ENCODE measurements at places on chromosomes 12 and 14.

- no peak overlapping the region for H3K4me3 ChIP-seq
- peaks cover 5% of the 10 kb centered on the region for H3K27me3 ChIP-seq
- no peaks in the 10 kb centered on the region for H3K36me3 ChIP-seq
- DNase-seq, result no peak
- H3K27ac ChIP-seq, result no peak overlapping the region
These were observed 5.5 kb downstream of the CNTN1 start for GRCh38 chr12:40697566-40698259.

DNA sequence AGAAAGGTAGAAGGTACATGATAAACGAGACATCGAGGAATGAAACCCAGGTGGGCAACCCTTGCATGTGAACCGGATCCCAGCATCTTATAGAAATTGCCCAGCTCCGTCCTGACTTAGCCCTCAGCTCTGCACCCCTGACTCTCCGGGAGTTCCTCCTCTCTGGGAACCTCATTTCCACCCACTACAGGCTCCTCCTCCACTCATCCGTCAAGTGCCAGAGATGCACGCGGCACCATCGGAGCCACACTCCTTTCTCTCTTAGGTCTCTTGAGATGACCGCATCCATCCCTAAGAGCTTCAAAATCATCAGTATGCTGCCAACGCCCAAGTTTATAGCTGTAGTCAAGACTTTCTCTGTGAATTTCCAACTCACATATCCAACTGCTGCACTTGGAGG is 84.7 kb downstream of the TTC7B start:
- H3K27ac ChIP-seq, result no peak overlapping the region
- peaks cover 13% of the 10 kb centered on the region for H3K36me3 ChIP-seq
- peaks cover 12% of the 10 kb centered on the region for H3K4me1 ChIP-seq
- H3K27me3 ChIP-seq, result no peaks in the 10 kb centered on the region
- no peak for DNase-seq

- no peak overlapping the region for H3K27ac ChIP-seq
- H3K27me3 ChIP-seq, result no peaks in the 10 kb centered on the region
These were observed 24.8 kb downstream of the IL26 start for GRCh38 chr12:68200854-68201253.

DNA sequence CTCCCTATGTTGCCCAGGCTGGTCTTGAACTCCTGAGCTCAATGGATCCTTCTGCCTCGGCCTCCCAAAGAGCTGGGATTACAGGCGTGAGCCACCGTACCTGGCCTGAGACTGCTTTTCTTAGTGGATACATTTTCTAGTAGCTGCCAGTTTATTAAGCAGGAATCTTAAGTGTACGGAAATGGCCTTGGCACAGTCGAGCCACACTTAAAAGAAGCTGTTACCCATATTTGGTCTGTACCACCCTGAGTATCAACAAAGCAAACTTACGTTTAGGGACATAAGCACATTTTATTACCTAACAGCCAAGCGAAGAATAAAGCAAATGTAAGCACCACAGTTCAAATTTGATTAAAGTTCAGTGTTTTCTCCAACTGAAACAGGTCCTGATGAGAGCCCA is 50.7 kb upstream of the NR2C1 start:
- DNase-seq, result no peak
- H3K4me3 ChIP-seq, result no peak overlapping the region
- no peaks in the 10 kb centered on the region for H3K27me3 ChIP-seq
- no peak overlapping the region for H3K27ac ChIP-seq
- H3K4me1 ChIP-seq, result no peaks in the 10 kb centered on the region
- no peaks in the 10 kb centered on the region for H3K36me3 ChIP-seq

DNA sequence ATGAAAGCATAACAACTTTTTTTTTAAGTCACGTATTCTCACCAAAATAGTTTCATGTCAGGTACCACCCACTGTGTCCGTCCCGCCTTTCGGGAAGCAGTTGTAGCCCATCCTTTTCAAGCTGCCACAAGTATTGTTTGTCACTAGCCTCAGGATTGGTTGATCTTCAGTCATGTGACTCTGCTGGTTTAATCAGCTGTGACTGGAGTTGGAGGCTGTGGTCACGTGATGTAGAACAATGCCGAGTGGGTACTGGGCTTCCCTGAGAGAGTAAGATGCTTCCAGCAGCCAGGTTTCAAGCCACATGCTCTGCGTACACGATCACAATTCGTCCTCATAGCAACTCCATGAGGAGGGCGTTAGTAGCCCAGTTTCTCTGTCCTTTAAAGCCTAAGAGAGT is 83.0 kb upstream of the WSCD2 start:
- peaks cover 1% of the 10 kb centered on the region for H3K27me3 ChIP-seq
- H3K36me3 ChIP-seq, result no peaks in the 10 kb centered on the region
- DNase-seq, result no peak
- peak overlapping the region; percentile 28 for H3K4me3 ChIP-seq
- H3K4me1 ChIP-seq, result no peaks in the 10 kb centered on the region

DNA sequence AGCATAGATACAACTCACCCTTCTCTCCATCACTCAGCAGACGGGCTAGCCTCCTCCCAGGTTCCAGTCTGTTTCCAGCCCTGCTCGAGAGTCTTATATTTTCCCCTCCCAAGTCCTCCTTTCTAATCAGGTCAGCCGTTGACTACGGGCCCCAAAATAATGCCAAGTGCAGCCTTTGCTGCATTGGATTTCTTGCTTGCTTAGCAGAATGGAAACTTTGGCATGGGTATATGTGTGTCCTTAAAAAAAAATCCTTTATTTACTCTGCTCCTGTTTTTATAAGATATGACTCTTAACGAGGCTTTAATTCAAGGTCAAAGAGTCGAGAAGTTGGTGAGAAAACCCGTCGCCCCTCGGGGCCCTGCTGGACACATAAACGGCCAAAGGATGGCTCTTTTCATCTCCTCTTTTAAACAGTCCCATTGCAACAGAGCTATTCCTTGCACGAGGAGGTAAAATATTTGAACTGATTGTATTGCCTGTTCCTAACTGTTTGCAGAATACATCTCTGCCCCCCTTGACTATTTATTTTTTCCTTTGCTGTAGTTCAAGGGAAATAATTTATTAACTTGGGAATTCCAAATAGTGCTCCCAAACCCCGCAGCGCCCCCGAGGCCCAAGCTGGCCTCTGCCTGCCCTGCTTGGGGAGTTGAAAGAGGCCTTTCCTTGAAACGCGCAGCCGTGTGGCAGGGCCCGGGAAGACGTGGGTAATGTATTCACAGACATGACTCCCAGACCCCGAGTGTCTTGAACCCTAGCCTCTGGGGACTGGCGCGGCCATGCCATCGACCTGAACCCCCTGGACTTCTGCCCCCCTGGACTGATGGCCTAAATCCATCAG is 156.5 kb upstream of the MYL2 start:
- H3K27me3 ChIP-seq, result no peaks in the 10 kb centered on the region
- no peaks in the 10 kb centered on the region for H3K4me1 ChIP-seq
- H3K36me3 ChIP-seq, result no peaks in the 10 kb centered on the region
- H3K4me3 ChIP-seq, result no peak overlapping the region
- no peak for DNase-seq
- no peak overlapping the region for H3K27ac ChIP-seq

DNA sequence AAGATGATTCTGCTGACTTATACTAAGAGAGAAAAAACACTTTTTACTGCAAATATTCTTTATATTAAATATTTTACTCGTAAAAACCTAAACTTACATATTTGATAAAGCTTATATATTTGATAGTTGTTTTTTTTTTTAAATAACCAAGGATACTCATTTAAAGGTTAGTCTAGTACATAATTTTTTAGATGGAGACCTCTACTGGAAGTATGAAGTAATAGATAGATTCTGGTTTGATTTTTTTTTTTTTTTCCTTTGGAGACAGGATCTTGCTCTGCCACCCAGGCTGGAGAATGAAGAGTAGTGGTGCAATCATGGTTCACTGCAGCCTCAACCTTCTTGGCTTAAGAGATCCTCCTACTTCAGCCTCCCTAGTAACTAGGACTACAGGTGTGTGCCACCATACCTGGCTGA is 16.4 kb downstream of the ARID2 start:
- no peak overlapping the region for H3K4me3 ChIP-seq
- no peaks in the 10 kb centered on the region for H3K36me3 ChIP-seq
- DNase-seq, result no peak
- H3K27ac ChIP-seq, result no peak overlapping the region
- no peaks in the 10 kb centered on the region for H3K4me1 ChIP-seq
- H3K27me3 ChIP-seq, result no peaks in the 10 kb centered on the region

DNA sequence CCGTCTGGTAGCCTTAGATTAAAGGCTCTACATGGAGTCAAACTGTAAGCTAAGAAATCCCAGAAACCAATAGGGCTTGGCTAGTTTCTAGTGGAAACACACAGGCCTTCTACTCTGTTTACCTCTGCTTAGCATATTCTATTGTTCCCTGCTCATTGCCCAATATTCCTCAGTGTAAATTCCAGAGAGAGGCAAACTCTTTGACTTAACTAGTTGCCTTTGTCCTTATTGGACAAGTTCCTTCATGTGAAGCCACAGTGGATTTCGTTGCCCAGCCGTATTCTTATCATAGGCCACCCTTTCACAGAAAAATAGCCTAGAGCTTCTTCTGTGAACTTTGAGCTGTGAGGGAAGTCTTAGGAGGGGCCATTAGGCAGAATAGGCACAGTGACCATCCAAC is 186.1 kb downstream of the PLCZ1 start:
- DNase-seq, result no peak
- H3K4me3 ChIP-seq, result no peak overlapping the region
- no peaks in the 10 kb centered on the region for H3K36me3 ChIP-seq
- H3K27me3 ChIP-seq, result no peaks in the 10 kb centered on the region
- no peak overlapping the region for H3K27ac ChIP-seq

DNA sequence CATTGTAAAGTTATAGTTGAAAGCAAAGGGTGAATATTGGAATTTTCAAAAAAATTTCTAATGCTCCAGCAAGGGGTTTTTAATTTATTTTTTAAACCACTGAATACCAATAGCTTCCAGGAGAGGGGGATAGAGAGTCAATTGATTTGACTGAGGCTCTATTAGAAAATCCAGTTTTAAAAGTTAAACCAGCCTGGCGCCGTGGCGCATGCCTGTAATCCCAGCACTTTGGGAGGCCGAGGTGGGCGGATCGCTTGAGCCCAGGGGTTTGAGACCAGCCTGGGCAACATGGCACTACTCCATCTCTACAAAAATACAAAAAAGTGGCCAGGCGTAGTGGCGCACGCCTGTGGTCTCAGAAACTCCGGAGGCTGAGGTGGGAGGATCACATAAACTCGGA is 150.1 kb downstream of the SLC38A4 start:
- H3K4me3 ChIP-seq, result no peak overlapping the region
- DNase-seq, result no peak
- H3K4me1 ChIP-seq, result peaks cover 26% of the 10 kb centered on the region

GRCh38 chr12:69129564-69129963 is 109.8 kb upstream of the CPSF6 start:
- H3K4me1 ChIP-seq, result no peaks in the 10 kb centered on the region
- H3K36me3 ChIP-seq, result no peaks in the 10 kb centered on the region
- no peak for DNase-seq
- H3K27ac ChIP-seq, result no peak overlapping the region
- no peak overlapping the region for H3K4me3 ChIP-seq
- no peaks in the 10 kb centered on the region for H3K27me3 ChIP-seq

- peaks cover 12% of the 10 kb centered on the region for H3K4me1 ChIP-seq
- no peak for DNase-seq
- no peak overlapping the region for H3K27ac ChIP-seq
- H3K4me3 ChIP-seq, result no peak overlapping the region
- H3K27me3 ChIP-seq, result no peaks in the 10 kb centered on the region
These were observed 62.0 kb downstream of the CAND1 start for GRCh38 chr12:67331123-67331522.

GRCh38 chr12:48717252-48717695 is 767 bp upstream of the CCNT1 start:
- H3K4me1 ChIP-seq, result peaks cover 26% of the 10 kb centered on the region
- H3K27ac ChIP-seq, result peak overlapping the region; percentile 93
- DNase-seq, result no peak
- no peaks in the 10 kb centered on the region for H3K27me3 ChIP-seq

- no peak for DNase-seq
- H3K27me3 ChIP-seq, result no peaks in the 10 kb centered on the region
- peaks cover 5% of the 10 kb centered on the region for H3K4me1 ChIP-seq
- no peaks in the 10 kb centered on the region for H3K36me3 ChIP-seq
- no peak overlapping the region for H3K27ac ChIP-seq
These were observed 23.6 kb upstream of the BLTP3B start for GRCh38 chr12:100166232-100166631.

GRCh38 chr14:76762411-76763095 is 1.3 kb downstream of the VASH1 start:
- H3K4me3 ChIP-seq, result peak overlapping the region; percentile 75
- H3K27me3 ChIP-seq, result no peaks in the 10 kb centered on the region
- no peak overlapping the region for H3K27ac ChIP-seq
- no peak for DNase-seq
- H3K36me3 ChIP-seq, result no peaks in the 10 kb centered on the region
- no peaks in the 10 kb centered on the region for H3K4me1 ChIP-seq

- H3K36me3 ChIP-seq, result no peaks in the 10 kb centered on the region
- no peak overlapping the region for H3K27ac ChIP-seq
- no peak overlapping the region for H3K4me3 ChIP-seq
- H3K27me3 ChIP-seq, result no peaks in the 10 kb centered on the region
These were observed 948.9 kb upstream of the FLRT2 start for GRCh38 chr14:84581041-84581440.

GRCh38 chr14:92486881-92487280 is 26.7 kb upstream of the RIN3 start:
- H3K4me1 ChIP-seq, result no peaks in the 10 kb centered on the region
- peaks cover 2% of the 10 kb centered on the region for H3K27me3 ChIP-seq
- DNase-seq, result no peak
- no peak overlapping the region for H3K27ac ChIP-seq

GRCh38 chr12:44286821-44287505 is 451.1 kb downstream of the TMEM117 start:
- no peak overlapping the region for H3K27ac ChIP-seq
- no peaks in the 10 kb centered on the region for H3K4me1 ChIP-seq
- DNase-seq, result no peak
- no peaks in the 10 kb centered on the region for H3K27me3 ChIP-seq
- H3K36me3 ChIP-seq, result no peaks in the 10 kb centered on the region

- H3K27ac ChIP-seq, result no peak overlapping the region
- H3K4me3 ChIP-seq, result no peak overlapping the region
- no peaks in the 10 kb centered on the region for H3K36me3 ChIP-seq
- no peaks in the 10 kb centered on the region for H3K4me1 ChIP-seq
These were observed 74.7 kb downstream of the DIO3 start for GRCh38 chr14:101635749-101636560.

GRCh38 chr14:90551070-90551704 is 154.4 kb downstream of the CALM1 start:
- no peaks in the 10 kb centered on the region for H3K27me3 ChIP-seq
- DNase-seq, result no peak
- peaks cover 13% of the 10 kb centered on the region for H3K4me1 ChIP-seq
- H3K36me3 ChIP-seq, result no peaks in the 10 kb centered on the region
- no peak overlapping the region for H3K4me3 ChIP-seq
- no peak overlapping the region for H3K27ac ChIP-seq

- DNase-seq, result peak; percentile 62
- no peaks in the 10 kb centered on the region for H3K27me3 ChIP-seq
- H3K4me3 ChIP-seq, result peak overlapping the region; percentile 91
- H3K27ac ChIP-seq, result peak overlapping the region; percentile 93
- H3K4me1 ChIP-seq, result peaks cover 50% of the 10 kb centered on the region
These were observed 8.2 kb downstream of the SIX1 start for GRCh38 chr14:60640859-60641741.
